Mucosa of gallbladder (tissue), 1 donor: ENCODE measurements at places on chromosomes 7 and 10.
A peak's percentile ranks its signal among the peaks of the same experiment; 100 is the strongest.

- DNase-seq = no peak
These were observed 55.0 kb upstream of the EN2 start for GRCh38 chr7:155402941-155403340.

DNA sequence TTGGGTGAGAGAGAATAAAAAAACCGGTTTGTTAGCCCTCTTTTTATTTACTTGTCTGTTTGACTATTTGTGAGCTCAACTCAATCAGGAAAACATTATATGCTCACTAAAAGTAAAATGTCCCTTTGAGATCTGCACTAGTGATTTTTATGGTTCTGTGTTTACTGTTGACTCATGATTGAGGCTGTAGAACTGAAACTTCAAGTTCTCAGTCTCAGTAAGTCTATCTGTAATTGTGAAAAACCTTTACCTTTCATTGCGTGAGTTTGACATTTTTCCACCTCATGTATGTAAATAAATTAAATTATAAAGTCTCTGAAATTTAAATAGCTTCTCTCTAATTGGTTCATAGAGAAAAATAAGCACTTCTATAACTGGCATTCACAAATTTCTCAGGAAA is 17.0 kb upstream of the CASD1 start:
- DNase-seq = no peak

- peak; percentile 19 for DNase-seq
These were observed 13.5 kb upstream of the TSPAN13 start for GRCh38 chr7:16739863-16740622.

DNA sequence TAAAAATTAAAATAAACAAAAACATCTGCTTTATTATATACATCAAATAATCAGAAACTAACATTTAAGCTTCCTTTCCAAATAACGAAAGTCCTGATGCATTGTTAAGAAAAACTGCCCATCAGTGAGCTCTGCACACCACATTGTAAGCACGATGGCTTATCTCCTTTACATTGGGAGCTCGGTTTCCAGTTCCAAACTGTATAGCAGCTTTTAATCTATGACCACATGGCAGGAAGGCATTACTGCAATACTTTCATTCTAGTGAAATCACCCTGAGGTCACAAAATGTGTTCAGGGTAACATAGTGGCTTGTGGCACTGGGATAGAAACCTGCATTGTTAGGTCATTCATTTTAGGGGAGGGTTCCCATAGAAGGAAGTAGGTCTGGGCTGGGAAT is 146.3 kb downstream of the ZNF22 start:
- DNase-seq = no peak

DNA sequence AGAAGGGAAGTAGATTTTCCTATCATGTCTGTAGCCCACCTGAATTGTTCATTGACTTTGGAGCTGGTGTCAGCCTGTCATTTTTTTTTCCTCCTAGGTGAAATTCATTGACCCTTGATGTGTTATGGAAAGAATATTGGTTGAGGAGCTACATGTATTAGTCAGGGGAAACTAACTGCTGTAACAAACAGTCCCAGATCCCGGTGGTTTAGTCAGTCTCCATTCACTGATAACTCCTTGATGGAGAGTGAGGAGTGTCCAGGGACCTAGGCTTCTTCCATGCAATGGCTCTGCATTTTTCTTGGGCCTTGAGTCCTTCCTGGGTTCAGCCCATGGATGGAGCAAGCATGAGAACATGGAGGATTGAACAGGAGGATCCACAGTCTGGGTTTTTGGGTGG is 643.2 kb downstream of the LRMDA start:
- DNase-seq = no peak

GRCh38 chr10:45378914-45379726 is 5.1 kb downstream of the ALOX5 start:
- DNase-seq = no peak

- DNase-seq = no peak
These were observed 158.5 kb upstream of the CACNA2D1 start for GRCh38 chr7:82602066-82602465.

DNA sequence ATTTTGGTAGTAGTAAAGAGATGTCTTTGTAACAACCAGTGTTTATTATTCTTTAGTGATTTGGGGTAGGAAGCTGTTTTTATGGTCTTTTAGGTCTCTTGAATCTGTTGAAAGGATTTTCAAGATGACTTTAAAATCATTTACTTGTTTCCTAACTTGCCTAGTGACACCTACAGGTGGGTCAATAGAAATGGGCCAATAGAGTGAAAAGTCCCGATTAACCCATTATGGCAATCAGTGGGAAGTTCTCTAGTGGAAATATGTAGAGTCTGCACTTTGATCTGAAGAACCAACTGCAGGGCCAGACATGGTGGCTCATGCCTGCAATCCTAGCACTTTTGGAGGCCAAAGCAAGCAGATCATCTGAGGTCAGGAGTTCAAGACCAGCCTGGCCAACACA is 374.7 kb upstream of the BMPER start:
- no peak for DNase-seq

DNA sequence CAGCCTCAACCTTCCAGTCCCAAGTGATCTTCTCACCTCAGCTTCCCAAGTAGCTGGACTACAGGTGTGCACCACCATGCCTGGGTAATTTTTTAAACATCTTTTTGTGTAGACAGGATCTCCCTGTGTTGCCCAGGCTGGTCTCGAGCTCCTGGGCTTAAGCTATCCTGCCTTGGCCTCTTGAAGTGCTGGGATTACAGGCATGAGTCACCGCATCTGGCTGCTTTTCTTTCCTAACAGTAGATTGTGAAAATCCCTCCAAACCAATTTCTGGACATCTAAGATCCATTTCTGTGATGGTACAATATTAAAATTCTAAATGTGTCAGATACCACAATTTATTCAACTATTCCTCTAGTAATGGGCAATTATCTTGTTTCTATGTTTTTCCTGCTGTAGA is 38.7 kb downstream of the RAB18 start:
- no peak for DNase-seq

- no peak for DNase-seq
These were observed 16.0 kb downstream of the UBE2D1 start for GRCh38 chr10:58350619-58351323.

- no peak for DNase-seq
These were observed 164.3 kb upstream of the PODXL start for GRCh38 chr7:131720703-131721102.

GRCh38 chr10:6445671-6446316 is 134.3 kb downstream of the PRKCQ start:
- peak; percentile 56 for DNase-seq

DNA sequence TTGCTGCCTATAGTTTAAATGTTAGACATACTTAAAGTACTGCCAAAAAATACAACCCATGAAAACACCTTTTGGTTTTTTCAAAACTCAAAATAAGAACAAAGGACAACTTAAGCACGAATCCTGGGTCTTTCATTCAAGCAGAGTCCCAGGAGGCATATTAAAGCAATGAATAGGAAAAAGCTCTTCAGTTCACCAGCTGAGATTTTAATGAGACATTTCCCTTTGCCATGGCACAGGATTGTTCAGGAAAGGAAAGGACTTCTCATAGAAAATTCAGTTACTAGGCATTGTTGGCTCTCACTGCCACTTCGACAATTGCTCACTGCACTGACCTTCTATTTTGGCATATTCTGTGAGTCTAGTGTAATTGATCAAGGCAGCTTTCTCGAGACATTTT is 133.5 kb upstream of the FEZF1 start:
- DNase-seq = no peak

DNA sequence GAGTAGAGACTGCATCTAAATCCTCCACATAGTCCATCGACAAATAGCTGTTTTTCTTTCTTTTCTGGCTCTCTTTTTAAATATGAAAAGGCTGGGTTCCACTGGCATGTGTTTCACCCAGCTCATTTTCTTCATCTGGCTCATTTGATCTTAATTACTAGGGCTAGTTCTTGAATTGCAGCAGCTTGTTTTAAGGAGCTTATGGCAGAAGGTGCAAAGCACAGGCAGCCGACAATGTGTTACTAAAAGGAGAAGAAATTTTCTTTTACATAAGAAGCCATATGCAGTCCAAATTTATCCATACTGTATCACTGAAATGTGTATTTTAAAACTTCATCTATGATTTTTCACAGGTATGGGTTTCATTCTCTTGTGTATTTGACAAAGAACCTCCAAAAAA is 205.6 kb upstream of the PTER start:
- DNase-seq = no peak

- DNase-seq = peak; percentile 18
These were observed 25.7 kb downstream of the ZNF503 start for GRCh38 chr10:75375838-75376237.

- DNase-seq = no peak
These were observed 42.3 kb upstream of the PNLIPRP3 start for GRCh38 chr10:116385311-116385710.

DNA sequence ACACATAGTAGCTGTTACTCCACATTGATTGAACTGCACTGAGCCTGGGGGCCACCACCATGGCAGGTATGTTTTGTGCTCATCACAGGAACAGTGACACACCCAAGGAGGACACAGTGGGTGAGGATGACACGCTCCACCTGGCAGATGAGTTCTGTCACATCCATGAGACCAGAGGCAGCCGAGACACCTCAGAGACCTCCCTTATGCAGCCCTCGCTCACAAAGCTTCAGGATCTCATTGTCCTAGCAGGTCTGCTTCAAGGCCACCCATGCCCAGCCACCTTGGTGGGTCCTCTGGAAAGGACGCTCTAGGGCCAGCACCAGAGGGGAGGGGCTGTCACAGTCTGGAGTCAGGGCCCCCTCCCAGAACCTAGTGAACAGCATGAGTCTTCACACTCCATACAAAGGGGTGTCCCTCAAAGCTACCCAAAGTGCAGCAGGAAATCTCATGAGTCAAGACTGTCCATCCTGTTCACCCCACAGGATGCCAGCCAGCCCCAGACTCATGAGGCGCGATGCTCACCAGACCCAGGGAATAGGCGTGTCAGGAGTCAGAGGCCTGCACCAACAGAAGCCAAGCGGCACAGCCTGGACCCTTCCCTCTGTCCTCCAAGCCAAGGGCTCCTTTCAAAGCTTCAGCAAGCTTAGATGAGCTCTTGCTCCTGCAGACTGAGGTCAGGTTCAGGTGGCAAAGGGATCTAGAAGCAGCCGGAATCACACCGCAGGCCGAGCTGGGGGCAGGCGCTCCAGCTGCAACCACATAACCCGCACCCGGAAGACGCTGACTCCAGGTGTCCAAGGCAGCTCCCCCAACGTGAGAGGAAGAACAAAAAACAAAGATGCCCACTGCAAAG is 9.6 kb downstream of the FAM53B start:
- DNase-seq = no peak

- DNase-seq = no peak
These were observed 32.6 kb downstream of the GRID1 start for GRCh38 chr10:86333826-86334487.

DNA sequence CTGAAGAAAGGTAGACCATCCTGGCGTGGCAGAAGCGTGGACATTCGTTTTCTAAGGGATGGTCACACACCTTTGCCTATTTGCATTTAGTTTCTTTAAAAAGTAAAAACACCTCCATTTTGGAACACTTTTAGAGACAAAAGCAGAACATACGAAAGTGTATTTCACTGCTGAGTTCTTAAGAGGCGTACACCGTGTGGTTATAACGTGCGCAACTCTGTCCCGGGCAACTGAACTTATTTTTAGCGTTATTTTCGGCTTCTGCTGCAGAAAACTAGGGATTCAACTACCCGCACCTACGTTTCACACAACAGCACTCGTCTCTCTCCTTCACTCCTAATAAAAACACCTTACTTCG is 557 bp upstream of the LSM8 start:
- no peak for DNase-seq

DNA sequence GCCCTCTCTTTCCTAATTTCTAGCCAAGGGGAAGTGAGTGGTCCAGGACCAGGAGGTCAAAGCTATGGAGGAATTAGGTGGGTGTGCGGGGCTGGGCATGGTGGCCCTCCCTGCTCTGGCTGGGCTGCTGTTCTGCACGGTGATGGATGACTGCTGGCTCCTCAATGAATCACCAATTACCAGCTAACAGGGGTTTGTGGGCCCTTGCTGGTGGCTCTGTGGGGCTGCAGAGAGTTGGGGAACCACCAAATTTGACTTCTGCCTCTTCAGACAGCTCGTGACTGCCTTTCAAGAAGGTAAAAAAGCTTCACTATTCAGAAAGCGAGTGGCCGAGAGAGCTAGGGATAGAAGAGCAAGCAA is 35.0 kb upstream of the HABP2 start:
- no peak for DNase-seq

DNA sequence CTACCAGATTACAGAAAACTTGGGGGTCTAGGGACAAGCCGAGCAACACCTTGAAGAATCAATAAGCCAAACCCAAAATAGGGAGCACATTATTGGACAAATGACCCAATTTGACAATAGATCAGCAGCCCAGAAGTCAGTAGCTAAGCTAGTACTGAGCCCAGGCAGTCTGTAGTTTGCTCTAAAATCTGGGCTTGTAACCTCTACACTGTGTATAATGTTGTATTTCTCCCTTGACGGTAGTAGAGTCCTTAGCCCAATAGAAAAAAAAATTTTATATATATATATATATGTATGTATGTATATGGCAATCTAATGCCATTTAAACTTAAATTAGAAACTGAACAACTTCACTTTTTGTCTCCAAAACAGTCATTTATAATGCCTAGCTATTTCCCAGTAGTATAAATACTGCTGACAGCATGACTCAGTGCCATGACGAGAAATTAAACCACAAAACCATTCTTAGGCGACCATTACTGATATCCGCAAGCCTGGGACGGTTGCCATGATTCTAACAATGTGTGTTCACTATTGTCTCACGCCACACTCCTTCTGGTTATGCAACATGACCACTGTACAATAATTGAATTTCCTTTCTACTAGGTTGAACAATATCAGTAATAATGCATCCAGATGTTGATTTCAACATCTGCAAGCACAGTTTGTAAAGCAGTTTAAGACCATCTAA is 110.5 kb downstream of the IPMK start:
- DNase-seq = no peak

DNA sequence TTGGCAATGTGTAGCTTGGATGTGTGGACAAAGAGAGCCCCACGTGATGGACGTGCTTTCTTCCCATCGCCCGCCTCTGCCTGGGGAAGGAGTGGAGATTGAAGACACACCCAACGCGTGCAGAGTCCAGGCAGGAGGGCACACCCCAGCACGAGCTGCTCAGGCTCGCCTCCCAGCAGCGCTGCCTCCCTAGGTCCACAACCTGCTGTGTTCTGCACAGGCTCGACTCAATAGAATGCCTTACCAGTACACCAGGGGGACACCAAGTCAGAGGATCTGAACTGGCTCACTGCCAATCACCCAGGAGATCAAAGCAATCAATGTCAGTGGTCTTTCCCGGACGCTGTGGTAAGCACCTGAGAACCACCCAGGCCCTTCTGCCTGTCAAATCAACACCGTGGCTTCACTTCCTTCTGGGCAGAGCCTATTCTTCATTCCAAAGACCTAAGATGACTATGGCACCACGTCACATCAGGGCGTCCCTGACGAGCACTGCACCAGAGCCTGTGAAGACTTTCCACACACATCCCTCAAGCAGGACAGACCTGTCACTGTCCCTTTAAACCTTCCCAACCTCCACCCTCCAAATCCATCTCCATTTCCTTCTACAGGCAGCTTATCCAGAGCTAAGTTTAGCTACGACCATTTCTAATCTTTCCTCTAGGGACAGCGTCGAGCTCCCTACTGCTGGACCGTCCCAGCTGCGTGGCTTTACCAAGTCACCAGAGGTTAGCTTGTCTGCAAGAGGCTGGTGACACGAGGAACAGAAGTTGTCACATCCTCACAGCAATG is 72.3 kb downstream of the AMZ1 start:
- peak; percentile 83 for DNase-seq
